Astrocyte of the spinal cord (primary cell): ENCODE measurements at places on chromosomes 6 and 20.
A peak's percentile ranks its signal among the peaks of the same experiment; 100 is the strongest.

DNA sequence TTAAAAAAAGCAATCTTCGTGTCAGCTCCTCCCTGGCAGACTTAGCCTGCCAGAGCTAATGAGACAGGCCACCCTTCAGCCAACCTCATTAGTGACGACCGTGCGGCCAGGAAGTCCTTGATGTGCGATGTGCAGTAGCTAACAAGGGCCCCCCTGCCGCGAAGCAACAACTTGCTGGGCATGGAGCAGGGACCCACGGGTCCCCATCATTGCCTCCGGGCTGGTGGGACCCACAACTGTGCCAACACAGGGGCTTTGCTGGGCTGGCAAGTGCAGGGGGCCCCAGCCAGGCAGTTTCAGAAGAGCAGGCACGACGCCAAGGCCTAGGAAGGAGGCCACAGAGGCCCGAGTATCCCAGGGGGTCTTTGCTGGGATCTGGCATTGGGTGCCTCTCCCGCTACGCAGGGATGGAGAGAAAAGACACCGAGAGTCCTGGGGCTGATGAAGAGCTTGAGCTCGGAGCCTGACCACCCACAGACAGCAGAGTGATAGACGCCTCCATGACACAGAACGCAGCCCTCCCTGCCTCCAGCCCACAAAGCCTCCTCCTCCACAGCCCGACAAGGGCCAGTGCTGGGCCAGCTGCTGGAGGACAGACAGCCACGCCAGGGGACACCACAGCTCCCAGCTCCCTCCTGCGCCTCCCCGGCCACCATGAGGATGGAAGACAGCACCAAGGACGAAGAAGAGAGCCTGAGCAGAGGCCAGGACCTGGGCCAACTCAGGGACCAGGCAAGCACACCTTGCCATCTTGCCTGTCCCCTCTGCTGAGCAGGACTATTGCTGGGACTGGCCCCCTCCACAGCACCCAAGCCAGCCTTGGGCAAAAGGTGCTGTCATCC lies 96.6 kb downstream of the YTHDF1 start:
- no peak for DNase-seq

DNA sequence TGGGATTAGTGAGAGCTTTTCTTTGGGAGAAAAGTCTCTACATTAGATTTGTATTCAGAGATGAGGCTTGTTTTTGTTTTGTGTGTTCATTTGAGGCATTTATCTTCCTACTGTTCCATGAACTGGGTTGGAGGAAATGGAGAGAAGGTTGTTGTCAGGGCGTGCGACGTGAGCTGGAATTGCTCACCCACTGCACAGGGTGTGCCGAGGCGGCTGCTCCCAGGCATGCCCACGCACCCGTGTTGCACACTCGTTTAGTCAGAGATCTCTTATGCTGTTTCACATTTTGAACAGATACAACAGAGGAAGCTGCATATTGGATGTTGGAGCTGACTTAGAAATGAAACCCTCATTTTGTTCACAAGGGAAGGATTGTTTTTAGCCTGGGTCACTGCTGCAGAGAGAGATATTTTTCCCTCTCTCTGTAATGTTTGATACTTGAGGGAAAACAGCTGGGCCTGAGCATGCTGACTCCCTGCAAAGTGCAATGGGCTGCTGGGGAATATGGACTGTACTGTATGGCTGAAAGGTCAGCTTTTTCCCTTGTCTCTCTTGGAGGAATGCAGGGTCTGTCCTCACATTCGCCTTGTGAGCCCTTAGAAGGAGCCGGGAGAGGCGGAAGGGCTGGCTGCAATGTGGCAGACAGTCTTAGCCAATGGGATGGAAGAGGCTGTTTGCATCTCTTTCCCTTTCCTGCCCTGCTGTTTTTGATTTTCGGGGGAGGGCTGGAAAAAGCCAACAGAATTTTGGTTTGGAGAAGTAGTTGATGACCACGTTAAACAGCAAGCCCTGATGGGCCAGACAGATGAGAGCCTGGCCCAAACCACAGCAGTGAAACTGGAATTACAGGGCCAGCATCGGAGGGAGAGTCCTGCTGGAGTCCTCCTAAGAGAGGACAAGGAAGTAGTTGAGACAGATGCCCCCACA lies 170.8 kb downstream of the SASH1 start:
- DNase-seq: no peak

- no peak for DNase-seq
Measured at GRCh38 chr20:23344336-23344735, 6.3 kb upstream of the NXT1 start.

DNA sequence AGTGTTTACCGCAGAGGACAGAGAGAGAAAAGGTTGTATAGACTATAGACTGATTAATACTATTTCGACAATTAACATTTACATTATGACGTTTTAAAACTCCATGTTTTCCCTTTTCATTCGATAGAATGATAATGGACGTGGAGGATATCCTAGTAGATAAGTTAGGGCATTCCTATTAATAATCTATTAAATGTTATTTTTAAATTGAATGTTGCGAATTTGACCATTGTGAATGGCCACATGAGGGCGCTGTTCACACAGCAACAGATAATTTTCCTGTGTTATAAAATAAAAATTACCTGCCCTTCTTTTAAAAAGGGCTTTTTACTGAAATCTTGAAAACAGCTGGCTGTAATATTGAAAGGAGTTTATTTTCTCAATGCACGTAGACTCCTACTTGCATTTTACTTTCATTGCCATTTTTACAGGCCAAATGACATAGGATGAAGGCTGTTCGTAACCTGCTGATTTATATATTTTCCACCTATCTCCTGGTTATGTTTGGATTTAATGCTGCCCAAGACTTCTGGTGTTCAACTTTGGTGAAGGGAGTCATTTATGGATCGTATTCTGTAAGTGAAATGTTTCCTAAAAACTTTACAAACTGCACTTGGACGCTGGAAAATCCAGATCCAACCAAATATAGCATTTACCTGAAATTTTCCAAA lies 3.3 kb downstream of the ADGRB3 start:
- peak; percentile 54 for DNase-seq

DNA sequence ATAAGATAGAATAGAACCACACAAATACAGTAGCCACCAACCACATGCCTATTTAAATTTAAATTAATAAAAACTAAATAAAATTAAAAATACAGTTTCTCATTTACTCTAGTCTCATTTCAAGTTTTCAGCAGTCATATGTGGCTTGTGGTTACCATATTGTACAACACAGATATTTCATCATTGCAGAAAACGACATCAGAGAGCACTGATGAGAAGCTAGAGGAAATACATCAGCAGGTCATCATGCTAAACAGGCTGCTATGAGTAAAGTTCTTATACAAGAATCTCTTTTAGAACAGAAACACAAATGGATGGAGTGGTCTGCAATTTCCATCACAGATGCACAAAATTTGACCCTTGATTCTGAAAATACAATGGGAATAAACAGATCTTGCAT lies 36.6 kb downstream of the TBC1D32 start:
- DNase-seq: no peak

- peak; percentile 34 for DNase-seq
Measured at GRCh38 chr6:33206864-33207551, 1.3 kb upstream of the RING1 start.

DNA sequence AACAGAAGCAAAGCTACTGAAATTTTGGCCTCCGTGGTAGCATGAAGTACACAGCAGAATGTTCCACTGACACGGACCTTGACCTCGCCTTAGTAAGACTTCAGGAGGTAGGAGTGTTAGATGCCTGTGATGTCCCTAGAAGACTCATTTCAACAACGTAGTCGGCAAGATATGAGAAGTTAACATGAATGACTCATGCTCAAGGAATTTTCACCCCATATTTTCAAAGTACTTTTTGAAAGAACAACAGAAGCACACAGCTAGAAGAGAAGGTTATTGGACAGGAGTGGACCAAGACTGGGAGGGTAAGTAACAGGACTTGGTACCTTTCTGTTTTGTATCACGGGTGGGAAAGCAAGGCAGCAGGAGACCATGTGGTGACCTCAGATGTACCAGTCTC lies 78.0 kb downstream of the DZANK1 start:
- peak; percentile 84 for DNase-seq

DNA sequence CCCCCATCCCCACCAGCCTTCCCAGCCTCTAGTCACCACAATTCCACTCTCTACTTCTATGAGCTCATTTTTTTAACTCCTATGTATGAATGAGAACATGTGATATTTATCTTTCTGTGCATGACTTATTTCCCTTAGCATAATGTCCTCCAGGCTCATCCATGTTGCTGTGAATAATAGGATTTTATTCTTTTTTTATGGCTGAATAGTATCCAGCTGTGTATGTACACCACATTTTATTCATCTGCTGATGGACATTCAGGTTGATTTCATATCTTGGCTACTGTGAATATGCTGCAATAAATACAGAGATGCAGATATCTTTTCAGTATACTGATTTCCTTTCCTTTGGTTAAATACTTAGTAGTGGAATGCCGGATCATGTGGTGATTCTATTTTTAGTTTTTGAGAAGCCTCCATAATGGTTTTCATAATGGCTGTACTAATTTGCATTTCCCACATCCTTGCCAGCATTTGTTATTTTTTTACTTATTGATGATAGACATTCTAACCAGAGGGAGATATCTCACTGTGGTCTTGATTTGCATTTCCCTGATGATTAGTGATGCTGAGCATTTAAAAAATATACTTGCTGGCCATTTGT lies 194.9 kb downstream of the PACRG start:
- DNase-seq: peak; percentile 46

GRCh38 chr6:166387642-166388289 lies 5.0 kb upstream of the MPC1 start:
- DNase-seq: no peak

GRCh38 chr20:3712279-3712873 lies at the start of gene SIGLEC1:
Gene SIGLEC1 (minus strand): TSS chr20:3712600. CDS start chr20:3707128, 5,472 bp downstream.
- DNase-seq: no peak

- no peak for DNase-seq
Measured at GRCh38 chr6:40328386-40328985, 258.7 kb downstream of the LRFN2 start.

DNA sequence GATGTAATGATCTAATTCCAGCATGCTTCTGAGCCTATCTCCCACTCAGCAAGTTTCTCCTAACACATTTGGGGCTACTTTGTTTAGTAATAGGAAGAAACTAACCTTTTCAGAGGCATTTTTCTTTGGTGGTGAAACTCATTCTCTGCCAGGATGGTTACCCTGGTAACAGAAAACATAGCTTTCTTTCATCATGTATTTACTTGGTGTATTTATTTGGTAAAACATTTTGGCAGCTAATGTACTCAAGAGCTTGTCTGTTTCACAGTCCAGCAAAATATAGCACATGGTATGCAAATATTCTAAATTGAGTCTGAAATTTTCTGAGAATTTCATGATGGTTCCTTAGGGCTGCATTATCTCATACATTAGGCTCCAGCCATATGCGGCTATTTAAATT lies 100.0 kb downstream of the SLC35B3 start:
- DNase-seq: no peak

- no peak for DNase-seq
Measured at GRCh38 chr6:84921891-84922290, 157.5 kb upstream of the TBX18 start.

- no peak for DNase-seq
Measured at GRCh38 chr6:74645108-74645849, 560.6 kb downstream of the COL12A1 start.

- peak; percentile 58 for DNase-seq
Measured at GRCh38 chr6:25138934-25139415, 140.2 kb upstream of the CARMIL1 start.

- DNase-seq: no peak
Measured at GRCh38 chr20:3407040-3407770, at the start of gene DNAAF9. Gene DNAAF9 (minus strand): TSS chr20:3407669. CDS start chr20:3407557, 112 bp downstream.

- no peak for DNase-seq
Measured at GRCh38 chr6:160831739-160832138, 129.7 kb downstream of the PLG start.

DNA sequence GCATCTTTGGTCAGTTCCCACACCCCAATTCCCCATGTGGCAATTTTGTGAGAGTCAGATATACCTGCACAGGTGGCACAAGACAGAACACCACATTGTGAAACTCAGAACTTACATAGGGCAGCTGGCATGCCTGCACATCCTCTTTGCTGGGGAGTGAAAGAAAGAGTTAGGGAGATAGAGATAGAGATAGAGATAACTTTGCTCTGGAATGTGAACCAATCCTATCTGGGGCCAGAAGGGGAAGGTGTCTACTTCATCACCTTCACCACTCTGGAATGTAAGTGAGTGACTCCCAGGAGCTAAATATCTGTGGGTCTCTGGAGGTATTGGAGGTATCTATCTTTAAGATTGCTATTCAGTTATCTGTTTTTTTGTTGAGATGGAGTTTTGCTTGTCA lies 289.2 kb downstream of the OGFRL1 start:
- DNase-seq: no peak

- DNase-seq: no peak
Measured at GRCh38 chr6:107813555-107814194, 10.4 kb downstream of the SCML4 start.

- DNase-seq: no peak
Measured at GRCh38 chr6:55968926-55969325, 93.5 kb upstream of the BMP5 start.

DNA sequence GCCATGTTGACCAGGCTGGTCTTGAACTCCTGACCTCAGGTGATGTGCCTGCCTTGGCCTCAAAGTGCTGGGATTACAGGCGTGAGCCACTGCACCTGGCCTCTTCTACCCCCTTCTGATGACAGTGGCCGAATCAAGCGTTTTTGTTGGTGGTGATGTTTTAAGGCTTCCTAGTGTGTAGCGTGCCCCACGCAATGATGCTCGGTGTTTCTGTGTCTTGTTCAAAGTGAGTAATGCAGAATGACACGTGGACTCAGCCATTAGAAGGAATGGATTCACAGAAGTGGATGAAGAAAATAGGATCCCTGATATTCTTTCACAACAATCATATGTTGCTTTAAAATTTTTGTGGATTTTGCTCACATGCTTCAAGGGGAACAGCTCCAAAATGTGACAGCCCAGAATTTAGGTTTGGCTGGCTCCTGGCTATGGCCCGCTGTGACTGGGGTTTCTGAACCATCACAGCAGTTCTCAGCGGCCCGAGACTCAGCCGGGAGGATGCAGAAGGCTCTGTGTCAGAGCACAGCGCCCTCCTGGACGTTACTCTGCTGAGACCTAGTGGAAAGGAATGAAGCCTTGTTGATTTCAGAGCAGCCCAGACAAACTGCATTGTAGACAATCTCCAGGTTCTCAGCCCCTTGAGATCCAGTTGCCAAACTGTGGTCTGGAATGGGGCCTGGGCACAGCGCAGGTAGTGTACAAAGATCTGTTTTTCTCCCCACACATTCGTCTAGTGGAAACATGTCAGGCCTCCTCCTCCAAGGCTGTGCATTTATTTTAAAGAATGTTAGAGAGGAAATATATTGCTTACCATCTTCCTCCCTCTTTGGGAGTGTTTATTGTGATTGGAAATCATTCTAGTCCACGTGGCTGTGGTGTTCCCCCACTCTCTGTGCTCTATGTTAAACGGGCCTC lies 57.6 kb upstream of the TIAM2 start:
- DNase-seq: peak; percentile 55

- no peak for DNase-seq
Measured at GRCh38 chr6:97778290-97779038, 495.4 kb upstream of the MMS22L start.

DNA sequence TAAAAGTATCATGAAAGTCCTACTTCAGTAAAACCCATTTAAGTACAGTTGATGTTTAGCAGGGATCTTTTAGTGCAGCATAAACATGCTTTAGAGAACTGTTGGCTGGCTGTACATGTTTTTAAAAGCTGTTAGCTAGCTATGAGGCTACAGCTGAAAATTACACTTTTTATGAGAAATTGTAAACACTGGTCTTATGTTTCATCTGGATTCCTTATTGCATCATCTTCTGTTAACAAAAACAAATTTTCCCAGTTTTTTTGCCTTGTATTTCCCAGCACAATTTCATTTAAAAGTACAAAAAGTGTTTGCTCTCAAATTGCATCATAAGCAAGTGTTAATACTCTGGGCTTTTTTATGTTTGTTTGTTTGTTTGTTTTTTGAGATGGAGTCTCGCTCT lies 18.3 kb upstream of the HLA-E start:
- no peak for DNase-seq

GRCh38 chr6:168518867-168519266 lies 77.9 kb downstream of the SMOC2 start:
- no peak for DNase-seq
